Dermis lymphatic vessel endothelial cell (primary cell): ENCODE measurements at places on chromosomes 7 and 10. TPM values are rescaled to one million over a fixed set of nuclear protein-coding genes. Genes with fewer than 3 reads are reported as not detected.

The TRPV5 gene
- total RNA-seq, result not detected in 2 replicates

The MYH16 gene
- total RNA-seq, result not detected in 2 replicates

The PLCE1 gene
- total RNA-seq, result 0.86 and 1.6 TPM in 2 replicates

The KLF6 gene
- 75.7 and 232 TPM in 2 replicates for total RNA-seq

The SPDYE11 gene
- total RNA-seq, result not detected in 2 replicates

The ADRA2A gene
- under 0.01 TPM in 2 replicates for total RNA-seq

The COL26A1 gene
- not detected in 2 replicates for total RNA-seq

The ZNF282 gene
- 23.6 and 27.3 TPM in 2 replicates for total RNA-seq

The TMEM60 gene
- total RNA-seq, result 10.7 and 11.8 TPM in 2 replicates

The BHLHA15 gene
- total RNA-seq, result 0.77 and 0.87 TPM in 2 replicates

The GNAI1 gene
- 27.1 and 33.2 TPM in 2 replicates for total RNA-seq

The NRG3 gene
- 10.6 and 15.2 TPM in 2 replicates for total RNA-seq

The PRPS1L1 gene
- total RNA-seq, result not detected in 2 replicates

The PAX2 gene
- not detected in 2 replicates for total RNA-seq

The OGA gene
- total RNA-seq, result 65.2 and 74.1 TPM in 2 replicates

The CYP3A7 gene
- not detected in 2 replicates for total RNA-seq

The FAM221A gene
- total RNA-seq, result 5.9 and 9.4 TPM in 2 replicates

The AGAP5 gene
- 1.4 and 1.8 TPM in 2 replicates for total RNA-seq

The AKR1C3 gene
- 305 and 438 TPM in 2 replicates for total RNA-seq

The PPP2R2D gene
- 22.9 and 29.1 TPM in 2 replicates for total RNA-seq

The VSTM2A gene
- total RNA-seq, result not detected in 2 replicates

The NPTX2 gene
- 2.6 and 18.9 TPM in 2 replicates for total RNA-seq

The CALML3 gene
- total RNA-seq, result not detected in 2 replicates

The SLC18A2 gene
- total RNA-seq, result under 0.01 TPM in 1 of 2 replicates, not detected in the other

The MSS51 gene
- 0.69 and 0.76 TPM in 2 replicates for total RNA-seq

The ANKRD2 gene
- 0.11 and 0.26 TPM in 2 replicates for total RNA-seq

The IQUB gene
- total RNA-seq, result 0.11 and 0.17 TPM in 2 replicates

The CCDC146 gene
- 1.2 and 2.1 TPM in 2 replicates for total RNA-seq

The FAM180A gene
- under 0.01 TPM in 1 of 2 replicates, not detected in the other for total RNA-seq

The PTPRN2 gene
- 2.7 and 3.1 TPM in 2 replicates for total RNA-seq

The ATOH7 gene
- total RNA-seq, result not detected in 2 replicates

The DGKI gene
- total RNA-seq, result 0.86 and 2.5 TPM in 2 replicates

The GRID1 gene
- not detected in 2 replicates for total RNA-seq

The CRPPA gene
- 1.8 and 1.9 TPM in 2 replicates for total RNA-seq

The NKX1-2 gene
- not detected in 2 replicates for total RNA-seq

The AS3MT gene
- 0.43 and 0.54 TPM in 2 replicates for total RNA-seq

The TAS2R5 gene
- 0.11 and 0.52 TPM in 2 replicates for total RNA-seq

The HILPDA gene
- total RNA-seq, result 6.9 and 9.1 TPM in 2 replicates

The EBLN1 gene
- total RNA-seq, result not detected in 2 replicates

The ZNHIT1 gene
- 82.3 and 86.4 TPM in 2 replicates for total RNA-seq

The SORCS1 gene
- not detected in 2 replicates for total RNA-seq

The RSPH10B2 gene
- 2.0 and 2.1 TPM in 2 replicates for total RNA-seq

The MMD2 gene
- not detected in 2 replicates for total RNA-seq
